ENCODE measurements at places on chromosomes 2 and 18.

GRCh38 chr2:86510436-86510933, 52.8 kb downstream of the CHMP3 start:
- no peak for DNase-seq

DNA sequence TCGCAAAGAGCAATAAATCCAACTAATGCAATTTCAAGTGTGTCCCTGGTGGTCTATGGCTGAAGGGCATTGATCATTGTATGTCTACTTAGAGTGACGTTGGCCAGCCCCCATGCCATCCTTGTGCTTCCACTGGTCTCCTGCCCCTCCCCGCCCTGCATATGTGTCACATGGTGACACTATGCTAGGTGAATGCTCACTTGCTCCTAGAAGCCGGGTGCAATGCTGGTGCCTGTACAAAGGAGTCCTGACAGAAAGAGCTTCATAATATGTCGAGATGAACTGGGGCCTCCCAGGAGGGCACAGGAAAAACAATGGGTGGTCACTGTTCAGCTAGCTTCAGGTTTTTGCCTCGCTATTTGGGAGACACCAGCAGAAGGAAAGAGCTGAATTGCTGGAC, 5.9 kb upstream of the TRABD2A start:
- no peak for DNase-seq

DNA sequence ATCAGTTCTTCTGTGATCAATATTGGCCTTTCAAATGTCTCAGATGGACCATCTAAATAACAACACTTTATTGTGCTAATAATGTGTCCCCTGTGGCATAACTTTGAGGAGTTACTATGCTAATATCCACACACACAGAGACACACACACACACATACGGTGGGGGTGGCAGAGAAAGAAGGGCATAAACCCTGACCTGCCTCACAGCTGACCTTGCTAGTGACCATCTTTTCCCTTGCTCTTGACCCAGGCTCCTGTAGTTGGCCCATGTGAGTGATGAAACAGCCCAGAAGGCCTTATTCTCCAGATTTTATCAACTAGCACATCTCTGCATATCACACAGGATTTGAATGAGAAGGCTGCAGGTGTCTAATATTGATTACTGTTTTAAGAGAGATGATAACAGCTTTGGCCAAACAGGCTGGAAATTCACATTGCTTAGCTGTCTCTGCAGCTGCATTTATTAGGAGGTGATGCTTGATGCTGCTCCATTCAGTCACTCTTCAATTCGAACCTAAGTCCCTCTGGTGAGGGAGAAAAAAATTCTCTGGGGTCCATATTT, 176.4 kb downstream of the ACTR3 start:
- no peak for DNase-seq

- no peak for DNase-seq
These were observed 13.4 kb downstream of the NEDD4L start for GRCh38 chr18:58057291-58057965.

DNA sequence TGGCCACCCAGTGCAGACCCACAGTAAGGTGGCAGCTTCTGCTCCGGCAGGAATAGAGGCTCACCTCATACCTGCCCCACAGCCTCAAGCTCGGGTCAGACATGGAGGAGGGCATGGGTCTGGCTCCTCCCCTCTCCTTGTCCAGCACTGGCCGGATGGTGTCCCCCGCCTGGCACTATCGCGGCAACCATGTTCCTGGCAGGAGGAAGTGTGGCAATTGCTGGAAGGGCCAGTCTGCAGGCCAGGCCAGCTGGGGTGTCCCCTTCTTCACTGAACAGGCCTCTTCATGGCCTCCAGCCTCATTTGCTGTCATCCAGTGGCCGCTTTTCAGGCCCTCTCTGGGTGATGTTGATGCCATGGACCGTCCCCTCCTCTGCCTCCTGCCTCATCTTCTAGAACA, 41.4 kb upstream of the SMAD7 start:
- no peak for DNase-seq

DNA sequence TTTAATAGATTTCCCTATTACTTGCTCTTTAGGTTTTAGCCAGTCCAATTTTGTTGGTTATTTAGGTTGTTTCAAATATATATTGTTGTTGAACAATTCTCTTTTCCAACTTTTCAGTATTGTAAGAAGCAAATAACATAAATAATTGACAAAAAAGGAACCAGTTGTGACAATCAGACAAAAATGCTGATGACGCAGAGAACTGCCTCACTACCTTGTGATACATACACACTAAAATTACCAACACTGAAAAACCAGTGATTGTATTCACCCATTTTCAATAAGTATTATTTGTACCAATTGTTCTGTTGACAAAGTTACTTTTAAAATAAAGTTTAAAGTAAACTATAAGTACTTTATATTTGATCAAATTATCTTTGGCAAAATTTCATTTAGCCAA, 43.1 kb upstream of the NABP1 start:
- DNase-seq: no peak

DNA sequence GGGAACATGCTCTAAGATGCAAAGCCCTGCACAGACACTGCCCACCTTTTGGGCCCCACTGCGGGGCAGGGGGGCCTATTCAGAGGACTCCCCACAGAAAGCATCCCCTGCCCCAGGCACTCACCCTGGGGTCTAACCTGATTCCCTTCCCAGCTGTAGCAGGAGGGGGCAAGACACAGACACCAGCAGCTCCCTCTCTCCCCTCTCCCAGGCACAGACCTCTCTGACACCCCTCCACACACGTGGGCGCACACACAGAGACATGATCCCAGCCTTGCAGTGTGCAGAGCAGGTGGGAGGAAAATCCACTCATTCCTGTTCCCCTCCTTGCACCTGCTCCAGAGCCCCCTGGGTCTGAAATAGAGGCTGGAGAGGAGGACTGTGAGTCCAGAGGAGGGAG, 10.7 kb downstream of the TNS1 start:
- DNase-seq: no peak

GRCh38 chr2:172953411-172953810, 122.2 kb upstream of the MAP3K20 start:
- no peak for DNase-seq

DNA sequence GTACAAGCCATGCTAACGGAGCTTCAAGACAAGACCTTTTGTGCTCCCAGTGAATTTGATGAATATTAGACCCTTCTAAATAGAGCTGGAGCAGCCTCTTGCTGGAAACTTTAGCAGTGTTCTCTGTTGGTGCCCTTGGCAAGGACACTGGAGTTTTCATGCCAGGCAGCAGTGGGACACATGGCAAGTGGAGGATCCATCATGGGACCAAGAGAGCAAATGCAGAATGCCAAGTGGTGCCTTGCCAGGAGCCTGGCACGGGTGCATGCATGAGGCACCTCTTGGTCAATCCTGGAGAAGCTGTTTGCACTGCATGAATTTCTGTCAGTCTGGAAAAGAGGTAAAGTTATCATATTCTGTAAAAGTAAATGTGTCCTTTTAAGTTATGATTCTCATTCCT, 59.1 kb downstream of the NETO1 start:
- no peak for DNase-seq

DNA sequence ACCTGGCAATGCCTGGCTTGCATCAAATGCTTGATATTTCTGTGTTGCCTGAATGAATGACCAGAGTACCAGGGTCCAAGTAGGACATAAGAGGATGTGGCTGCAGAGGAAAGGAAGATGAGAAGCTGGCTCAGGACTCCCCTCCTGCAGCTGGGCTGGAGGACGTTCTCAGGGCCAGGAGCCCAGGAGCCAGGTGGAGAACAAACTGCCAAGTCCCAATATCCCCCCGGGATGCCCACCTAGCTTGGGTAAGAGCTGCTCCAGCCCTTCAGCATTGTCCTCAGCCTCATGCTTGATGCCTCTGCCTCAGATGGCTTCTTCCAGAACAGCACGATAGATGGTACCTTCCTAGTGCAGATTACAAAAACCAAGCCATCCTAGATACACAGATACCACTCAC, 8.6 kb upstream of the ATP6V1B1 start:
- no peak for DNase-seq

DNA sequence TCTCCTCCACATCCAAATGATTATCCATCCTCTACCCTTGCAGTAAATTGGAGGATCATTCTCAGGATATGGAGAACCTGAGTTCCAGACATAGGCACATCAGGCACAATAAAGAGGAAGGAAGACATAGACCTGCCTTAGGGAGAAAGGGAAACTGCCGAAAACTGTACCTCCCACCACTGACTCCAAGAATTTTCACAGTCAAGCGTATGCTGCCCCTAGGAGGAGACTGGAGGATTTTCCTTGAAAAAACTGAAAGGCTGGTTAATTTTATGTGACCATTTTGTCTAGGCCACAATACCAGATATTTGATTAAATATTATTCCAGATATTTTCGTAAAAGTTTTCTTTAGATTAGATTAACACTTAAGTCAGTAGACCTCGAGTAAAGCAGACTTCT, 638.5 kb upstream of the PKDCC start:
- DNase-seq: no peak

DNA sequence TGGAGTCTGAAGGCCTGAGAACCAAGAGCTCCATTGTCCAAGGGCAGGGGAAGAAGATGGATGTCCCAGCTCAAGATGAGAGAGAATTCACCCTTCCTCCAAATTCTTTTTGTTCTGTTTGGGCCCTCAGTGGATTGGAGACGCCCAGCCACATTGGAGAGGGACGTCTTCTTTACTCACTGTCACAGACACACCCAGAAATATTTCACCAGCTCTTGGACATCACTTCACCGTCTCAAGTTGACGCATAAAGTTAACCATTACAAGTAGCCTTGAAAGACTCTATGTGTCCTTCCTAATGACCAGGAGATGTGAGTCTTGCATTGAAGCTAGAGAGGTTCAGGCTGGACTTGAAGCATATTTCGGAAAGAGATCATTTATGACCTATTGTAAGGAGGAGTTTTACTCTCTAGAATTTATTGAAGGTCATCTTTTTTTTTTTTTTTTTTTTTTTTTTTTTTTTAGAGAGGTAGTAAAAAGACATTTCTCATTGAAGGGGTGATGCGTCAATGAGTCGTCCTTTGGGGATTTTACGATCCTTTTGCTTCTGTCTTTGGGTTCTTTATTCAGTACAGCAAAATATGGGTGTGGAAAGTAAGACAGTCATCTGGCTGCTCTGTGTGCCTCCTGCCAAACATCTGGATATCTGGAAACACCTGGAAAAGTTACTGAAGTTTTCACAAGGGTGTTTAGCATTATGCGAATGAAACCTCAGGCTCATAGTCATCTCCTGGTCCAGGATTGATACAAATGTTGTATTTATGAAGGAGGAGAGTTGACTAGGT, 118.1 kb downstream of the PRPF40A start:
- DNase-seq: no peak

DNA sequence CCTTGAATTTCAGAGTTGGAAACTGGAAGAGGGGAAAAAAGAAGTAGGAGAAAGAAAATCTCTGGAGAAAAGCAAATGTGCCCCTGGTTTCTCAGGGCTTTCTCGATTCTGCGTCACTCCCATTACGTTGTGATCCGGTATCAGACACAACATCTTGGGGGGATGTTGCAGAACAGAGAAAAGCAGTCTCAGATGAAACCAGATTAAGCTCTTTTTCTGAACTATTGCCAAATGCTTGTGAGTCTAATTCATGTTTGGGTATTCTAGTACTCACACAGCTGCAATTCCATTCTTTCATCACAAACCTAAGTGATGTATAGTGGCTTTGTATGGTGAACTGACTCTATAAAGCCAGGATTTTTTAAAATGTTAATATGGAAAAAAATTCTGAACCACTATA, 233.2 kb downstream of the TCF4 start:
- DNase-seq: no peak

GRCh38 chr2:217827430-217828201, 175.2 kb downstream of the TNS1 start:
- DNase-seq: no peak

- no peak for DNase-seq
These were observed 5.5 kb upstream of the NEMP2 start for GRCh38 chr2:190540048-190540447.

GRCh38 chr2:12883906-12884305, 167.2 kb downstream of the TRIB2 start:
- DNase-seq: no peak

DNA sequence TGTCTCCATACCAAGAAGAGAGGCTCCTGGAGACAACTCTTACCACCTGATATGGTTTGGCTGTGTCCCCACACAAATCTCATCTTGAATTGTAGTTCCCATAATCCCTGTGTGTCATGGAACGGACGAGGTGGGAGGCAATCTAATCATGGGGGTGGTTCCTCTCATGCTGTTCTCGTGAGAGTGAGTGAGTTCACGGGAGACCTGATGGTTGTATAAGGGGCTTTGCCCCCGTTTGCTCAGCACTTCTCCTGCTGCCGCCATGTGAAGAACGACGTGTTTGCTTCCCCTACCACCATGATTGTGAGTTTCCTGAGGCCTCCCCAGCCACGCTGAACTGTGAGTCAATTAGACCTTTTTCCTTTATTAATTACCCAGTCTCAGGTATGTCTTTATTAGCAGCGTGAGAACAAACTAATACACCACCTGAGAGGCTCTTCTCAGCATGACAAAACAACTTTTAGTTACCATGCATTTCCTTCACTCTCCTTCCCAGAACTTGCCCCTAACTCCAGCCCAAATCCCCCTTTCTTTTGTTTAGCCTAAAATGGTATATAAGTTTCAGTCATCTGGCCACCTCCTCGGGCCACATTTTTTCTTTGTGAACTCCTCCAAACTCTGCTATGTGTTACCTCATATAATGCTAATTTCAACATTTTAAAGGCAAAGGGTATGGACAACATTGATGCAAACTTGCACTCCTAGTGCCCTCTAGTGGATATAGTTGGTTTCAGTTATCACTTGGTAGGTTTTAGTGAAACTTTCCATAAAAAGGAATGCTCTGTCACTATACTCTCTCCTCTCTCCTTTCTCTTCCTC, 58.6 kb upstream of the SLC25A52 start:
- peak; percentile 10 for DNase-seq

DNA sequence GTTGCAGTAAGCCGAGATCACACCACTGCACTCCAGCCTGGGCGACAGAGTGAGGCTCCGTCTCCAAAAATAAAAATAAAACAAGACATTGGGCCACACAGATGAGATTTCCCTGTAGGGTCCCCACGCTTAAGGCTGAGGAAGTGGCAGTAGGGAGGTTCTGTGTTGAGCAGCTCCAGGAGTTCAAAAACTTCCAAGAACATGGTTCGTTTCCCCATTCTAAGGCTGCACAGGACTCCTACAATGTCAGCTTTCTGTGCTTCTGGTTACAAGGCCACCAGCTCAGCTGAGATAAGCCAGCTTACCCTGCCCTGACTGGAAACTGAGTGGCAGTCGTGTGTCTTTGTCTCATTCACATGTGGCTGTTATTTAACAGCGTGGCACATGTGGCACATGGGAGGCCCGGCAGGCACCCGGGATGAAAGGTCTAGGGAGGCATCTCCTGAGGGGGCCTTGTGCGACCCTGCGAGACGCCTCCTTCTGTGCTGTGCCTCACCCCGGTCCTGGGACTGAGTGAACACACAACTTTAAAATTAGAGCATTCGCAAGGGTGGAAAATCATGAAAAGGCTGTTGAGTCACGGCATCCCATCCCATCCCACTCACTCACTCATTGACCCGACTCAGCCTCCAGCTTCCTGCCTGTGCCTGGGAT, 7.7 kb downstream of the ITGB1BP1 start:
- no peak for DNase-seq

DNA sequence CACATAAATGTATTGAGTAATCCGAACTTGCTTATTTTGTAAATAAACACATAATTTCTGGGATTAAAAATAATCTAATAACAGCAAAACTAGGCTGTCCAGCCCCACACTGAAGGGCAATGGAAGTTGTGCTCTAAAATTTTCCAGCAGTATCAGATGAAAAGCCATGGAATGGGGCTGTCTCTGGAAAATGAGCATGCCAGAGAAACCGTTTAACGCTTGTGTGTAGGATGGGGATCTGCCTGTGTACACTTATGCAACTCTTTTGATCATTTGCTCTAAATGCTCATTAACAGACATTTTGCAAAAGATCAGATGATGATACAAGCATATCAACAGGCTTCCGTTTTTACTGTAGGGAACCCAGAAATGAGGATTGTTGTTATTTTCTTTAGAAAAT, 177.6 kb downstream of the SLC8A1 start:
- DNase-seq: no peak

Data from GM04503 (cell line).